Activated CD4-positive, alpha-beta memory T cell treated with anti-CD3 and anti-CD28 coated beads for 36 hours (primary cell): ENCODE measurements at places on chromosomes 13 and 19. TPM values are rescaled to one million over a fixed set of nuclear protein-coding genes. Genes with fewer than 3 reads are reported as not detected.

Gene ATP8B3
- 9.6 TPM for total RNA-seq

Gene KRTDAP
- total RNA-seq, result not detected

Gene PSG3
- not detected for total RNA-seq

Gene ZNF792
- total RNA-seq, result 6.9 TPM

Gene ZNF667
- not detected for total RNA-seq

Gene MISP3
- total RNA-seq, result 2.4 TPM
